Activated CD4-positive, alpha-beta T cell treated with anti-CD3 and anti-CD28 coated beads for 36 hours (primary cell): ENCODE measurements at places on chromosomes 6 and 20. TPM values are rescaled to one million over a fixed set of nuclear protein-coding genes. Genes with fewer than 3 reads are reported as not detected.

Gene FYN
- total RNA-seq: 345 TPM

Gene VTA1
- 73.9 TPM for total RNA-seq

Gene RBM39
- 356 TPM for total RNA-seq

Gene RHAG
- total RNA-seq: not detected

Gene PRRT1
- total RNA-seq: 0.43 TPM

Gene PLEKHG1
- 11.6 TPM for total RNA-seq

Gene C4B
- 2.8 TPM for total RNA-seq

Gene MYBL2
- total RNA-seq: 113 TPM

Gene SLC35D3
- not detected for total RNA-seq

Gene PCK1
- total RNA-seq: not detected

Gene CCN6
- 0.32 TPM for total RNA-seq

Gene PAX1
- not detected for total RNA-seq

Gene LSM2
- 124 TPM for total RNA-seq

Gene GPR6
- total RNA-seq: not detected
